ENCODE measurements at places on chromosomes 6 and 20.

DNA sequence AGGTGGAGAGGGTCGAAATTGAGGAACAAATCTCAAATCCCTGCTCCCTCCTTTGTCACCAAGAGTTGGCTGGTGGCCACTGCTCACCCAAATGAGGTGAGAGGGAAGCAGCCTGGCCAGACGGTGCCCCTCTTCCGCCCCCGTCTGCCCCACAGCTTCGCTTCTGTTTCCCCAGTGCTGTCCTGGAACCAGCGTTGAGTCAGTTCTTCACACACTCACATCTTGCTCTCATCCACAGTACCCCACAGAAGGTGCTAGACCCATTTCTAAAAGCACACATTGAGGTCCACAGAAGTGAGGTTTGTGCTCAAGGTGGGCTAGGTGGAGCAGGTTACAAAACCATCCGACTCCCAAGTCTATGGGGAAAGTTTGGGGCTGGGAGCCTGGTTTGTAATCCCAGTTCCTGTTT lies 3.8 kb downstream of the CEBPB start:
- DNase-seq = no peak

DNA sequence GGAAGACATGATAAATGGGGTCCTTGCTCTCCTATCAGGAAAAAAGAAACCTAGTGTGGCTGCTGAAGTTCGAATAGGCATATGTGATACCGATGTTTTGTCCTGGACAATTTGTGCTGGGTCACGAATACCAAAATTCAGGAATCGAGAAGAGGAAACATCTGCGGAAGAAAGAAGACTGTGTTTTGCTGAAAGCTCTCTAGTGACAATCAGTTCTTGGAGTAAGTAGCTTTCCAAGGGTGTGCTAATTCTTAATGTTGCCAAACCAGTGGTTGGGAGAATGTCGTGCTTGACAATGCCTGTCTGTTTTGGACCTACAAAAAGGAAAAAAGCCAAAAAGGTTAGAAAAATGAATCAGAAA lies 956.1 kb downstream of the PHF3 start:
- DNase-seq = no peak

DNA sequence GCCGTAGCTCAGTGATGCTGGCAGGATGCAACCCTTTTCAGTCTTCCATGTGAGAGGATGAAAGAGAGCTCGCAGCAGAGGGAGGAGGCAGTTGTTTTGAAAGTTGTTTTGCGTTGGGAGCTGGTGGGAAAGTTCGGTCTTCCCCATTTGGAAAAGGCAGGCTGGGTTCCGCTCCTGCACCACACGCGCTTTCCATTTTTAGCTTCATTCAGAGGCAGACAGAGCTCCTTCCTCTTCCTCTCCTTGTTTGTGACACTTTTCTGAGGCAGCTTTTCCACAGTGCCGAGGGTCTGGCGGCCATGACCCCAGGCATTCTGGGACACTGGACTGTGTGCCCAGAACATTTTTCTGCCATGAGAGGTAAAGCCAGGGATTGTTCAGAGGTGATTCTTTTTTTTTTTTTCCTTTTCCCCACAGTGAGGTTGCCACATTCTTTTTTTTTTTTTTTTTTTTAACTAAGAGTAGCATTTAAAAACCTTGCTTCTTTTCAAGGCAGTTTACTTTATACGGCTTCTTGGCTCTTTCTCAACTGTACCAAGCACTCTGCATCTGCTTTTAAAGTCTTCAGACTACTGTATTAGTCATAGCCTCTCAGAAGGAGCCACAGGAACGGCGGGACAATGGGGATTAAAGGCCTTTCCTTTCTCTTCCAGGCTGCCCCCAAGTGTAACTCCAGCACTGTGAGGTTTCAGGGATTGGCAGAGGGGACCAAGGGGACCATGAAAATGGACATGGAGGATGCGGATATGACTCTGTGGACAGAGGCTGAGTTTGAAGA lies 1.6 kb downstream of the PRDM1 start:
- DNase-seq = no peak

DNA sequence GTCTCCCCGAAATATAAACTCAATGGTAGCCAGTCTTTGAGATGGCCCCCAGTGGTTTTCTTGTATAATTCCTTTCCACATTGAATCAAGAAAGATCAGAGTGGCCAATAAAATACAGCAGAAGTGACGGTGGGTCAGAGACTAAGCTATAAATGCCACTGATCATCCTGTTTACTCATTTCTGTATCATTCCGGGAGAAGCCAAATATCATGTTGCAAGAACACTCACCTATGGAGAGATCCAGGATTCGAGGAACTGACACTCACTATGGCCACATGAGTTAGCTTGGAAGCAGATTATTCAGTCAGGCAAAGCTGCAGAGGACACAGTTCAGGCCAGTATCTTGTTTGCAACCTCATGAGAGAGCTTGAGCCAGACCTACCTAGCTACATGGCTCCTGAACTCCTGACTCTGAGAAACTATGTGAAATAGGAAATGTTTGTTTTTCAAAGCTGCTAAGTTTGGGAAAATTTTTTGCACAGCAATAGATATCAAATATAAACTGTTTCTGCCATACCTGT lies 132.4 kb upstream of the ADGRF1 start:
- DNase-seq = no peak

DNA sequence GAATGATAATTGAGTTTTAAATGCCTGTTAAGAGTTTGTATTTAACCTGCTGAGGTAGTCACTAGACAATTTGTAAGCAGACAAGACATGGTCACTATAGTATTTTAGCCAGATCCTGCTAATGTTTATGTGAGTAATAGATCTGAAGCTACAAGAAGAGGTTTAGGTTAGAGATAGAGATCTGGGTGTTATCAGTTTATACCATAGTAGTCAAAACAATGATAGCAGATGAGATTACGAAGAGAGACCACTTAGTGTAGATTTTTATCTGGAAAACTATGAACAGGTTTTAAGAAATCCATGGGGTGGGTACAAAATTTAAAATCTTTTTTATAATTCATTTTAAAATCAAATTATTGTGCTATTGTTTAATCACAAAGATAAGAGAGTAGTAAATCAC lies 47.5 kb downstream of the PHIP start:
- no peak for DNase-seq

DNA sequence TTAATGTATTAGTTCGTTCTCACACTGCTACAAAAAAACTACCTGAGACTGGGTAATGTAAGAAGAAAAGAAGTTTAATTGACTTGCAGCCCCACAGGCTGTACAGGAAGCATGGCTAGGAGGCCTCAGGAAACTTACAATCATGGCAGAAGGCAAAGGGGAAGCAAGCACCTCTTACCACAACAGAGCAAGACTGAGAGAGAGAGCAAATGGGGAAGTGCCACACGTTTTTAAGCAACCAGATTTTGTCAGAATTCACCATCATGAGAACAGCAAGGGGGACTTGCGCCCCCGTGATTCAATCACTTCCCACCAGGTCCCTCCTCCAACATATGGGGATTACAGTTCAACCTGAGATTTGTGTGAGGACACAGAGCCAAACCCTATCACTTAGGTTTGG lies 70.8 kb upstream of the SRSF6 start:
- DNase-seq = no peak

DNA sequence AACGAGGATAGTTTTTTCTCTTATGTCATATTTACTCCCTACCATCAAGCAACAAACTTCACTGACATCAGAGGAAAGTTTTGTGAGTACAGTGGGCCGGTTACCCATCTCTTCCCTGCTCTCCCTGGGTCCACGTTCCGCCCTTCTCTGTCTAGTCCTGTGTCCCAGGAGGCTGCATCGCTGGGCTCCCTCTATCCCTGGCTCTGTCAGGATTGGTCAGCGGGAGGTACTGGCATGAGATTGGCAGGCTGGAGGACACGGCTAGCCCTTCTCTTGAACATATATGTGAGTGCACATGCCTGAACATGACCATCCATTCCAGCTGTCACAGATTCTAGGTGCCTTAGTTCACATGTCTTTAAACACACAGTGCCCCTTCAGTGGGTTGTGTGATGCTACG lies 30.3 kb upstream of the TMEM181 start:
- DNase-seq = no peak

DNA sequence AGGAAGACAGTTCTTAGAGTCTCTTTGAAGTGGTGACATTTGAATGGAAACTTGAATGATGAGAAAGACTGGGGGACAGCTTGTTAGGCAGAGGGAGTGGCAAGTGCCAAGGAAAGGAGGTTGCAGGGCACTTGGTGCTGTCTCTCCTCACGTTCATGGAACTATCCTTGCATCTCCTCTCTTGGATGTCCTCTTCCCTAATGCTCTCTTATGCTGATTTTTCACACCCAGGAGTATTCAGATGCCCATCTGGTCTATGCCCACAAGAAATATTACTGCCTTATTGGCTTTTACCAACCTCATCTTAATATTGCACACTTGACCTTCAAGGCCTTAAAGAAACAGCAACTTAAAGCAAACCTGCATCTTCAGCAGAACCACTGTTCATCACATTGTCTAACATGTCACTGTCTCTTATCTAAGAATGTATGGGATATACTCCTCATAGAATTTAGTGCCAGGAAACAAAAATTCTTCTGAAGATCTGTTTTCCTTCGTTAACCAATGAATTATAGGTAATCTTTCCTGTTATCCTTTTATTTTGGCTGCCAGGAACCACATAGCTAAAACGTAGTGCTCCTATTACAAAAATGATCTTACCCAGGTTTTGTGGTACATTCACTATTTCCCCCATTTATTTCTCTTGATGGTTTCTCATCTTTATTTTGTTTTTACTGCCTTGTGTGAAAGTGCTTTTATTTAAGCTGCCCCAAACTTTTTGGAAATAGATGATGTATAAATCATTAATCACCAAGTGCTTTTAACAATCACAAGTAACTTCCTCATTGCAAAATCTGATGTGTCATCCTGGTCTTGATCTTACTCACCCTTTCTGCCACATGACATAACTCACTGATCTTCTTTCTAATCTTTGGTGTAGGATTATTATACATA lies 12.8 kb downstream of the RGS17 start:
- DNase-seq = no peak

DNA sequence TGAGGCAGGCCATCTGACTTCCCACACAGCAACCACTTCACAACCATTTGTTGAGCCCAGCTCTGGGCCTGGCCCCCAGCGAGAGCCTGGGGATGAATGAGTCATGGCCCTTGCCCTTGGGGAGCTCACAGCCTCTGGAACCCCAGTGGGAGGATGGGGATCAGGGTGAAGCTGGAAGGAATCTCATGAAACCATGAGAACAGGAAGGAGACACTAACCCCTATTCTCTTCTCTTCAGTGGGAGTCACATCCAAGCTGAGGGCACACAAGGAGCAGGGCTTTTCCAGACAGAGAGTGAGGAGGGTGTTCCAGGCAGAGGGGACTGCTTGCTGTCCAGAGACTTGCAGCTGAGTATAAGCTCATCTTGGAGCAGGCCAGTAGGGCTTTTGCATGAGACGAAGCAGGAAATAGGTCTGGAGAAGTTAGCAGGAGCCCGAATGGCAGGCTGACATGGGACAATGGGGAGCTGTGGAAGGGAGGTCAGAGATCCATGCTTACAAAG lies 7.5 kb downstream of the FOXS1 start:
- no peak for DNase-seq

- no peak for DNase-seq
Observed at GRCh38 chr6:72651174-72651573, 29.3 kb downstream of the KCNQ5 start.

- no peak for DNase-seq
Observed at GRCh38 chr6:139654888-139655782, 280.7 kb upstream of the CITED2 start.

DNA sequence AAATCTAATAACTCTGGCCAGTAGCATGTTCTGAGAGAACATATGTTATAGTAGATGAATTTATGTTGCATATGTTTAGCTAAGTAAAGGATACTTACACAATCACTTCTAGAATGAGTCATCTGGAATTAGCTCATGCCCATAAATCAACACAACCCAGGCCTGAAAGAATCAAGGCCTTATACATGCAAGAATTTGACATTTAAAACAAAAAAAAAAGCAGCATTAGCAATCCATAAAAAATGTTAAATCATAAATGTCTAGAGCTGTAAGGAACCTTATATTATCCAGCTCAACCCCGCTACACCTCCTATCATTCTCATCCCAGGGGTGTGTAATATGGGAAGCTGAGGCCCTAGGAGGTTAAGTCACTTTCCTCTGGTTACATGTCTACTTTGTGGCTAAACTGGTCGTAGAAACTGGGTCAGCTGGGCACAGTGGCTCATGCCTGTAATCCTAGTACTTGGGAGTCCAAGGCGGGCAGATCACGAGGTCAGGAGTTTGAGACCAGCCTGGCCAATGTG lies 105.2 kb upstream of the CARMIL1 start:
- DNase-seq = no peak

- no peak for DNase-seq
Observed at GRCh38 chr6:26319405-26320128, 45.4 kb upstream of the BTN3A2 start.

DNA sequence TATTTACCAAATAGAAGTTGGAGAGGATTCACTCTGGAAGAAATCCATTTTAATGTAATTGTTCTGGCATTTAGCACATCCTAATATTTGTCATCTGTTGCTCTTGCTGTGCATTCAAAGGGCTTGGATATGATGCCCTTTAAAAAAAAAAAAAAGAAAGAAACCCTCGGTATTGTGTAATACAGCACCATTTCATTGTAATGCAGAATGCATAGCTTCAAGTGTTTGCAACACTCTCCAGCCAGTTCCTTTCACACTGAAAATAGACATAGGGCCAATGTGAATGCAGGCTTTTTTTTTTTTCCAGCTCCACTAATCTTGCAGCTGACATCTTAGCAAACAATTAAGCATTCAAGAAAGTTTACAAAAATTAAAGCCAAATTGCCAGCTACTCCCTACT lies 197.4 kb upstream of the POU3F2 start:
- no peak for DNase-seq

DNA sequence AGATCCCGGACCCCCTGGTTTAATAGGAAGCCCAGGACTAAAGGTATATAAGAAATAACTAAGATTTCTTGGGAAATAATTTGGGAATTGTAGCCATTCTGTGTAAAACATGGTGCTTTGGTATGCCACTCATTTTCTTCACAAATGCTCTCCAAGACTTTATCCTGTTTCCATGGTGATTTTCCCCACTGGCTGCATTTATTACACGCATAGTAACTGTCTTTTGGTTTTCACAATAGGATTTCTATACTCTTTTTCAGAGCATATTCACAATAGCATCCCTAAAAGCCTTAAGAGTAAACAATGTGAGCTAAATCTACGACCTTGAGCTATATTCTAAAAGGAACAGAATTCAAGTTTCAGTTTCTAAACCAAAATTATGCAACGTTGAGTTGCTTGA lies 160.8 kb downstream of the COL9A1 start:
- DNase-seq = no peak

Data from BE2C (cell line).